Omental fat pad (tissue), 4 donors: ENCODE measurements at places on chromosomes 12 and 14. TPM values are rescaled to one million over a fixed set of nuclear protein-coding genes. Genes with fewer than 3 reads are reported as not detected.

The CAPRIN2 gene
- 19.6 TPM for total RNA-seq

The KCNH3 gene
- total RNA-seq: 0.84 TPM

The KRT75 gene
- total RNA-seq: not detected

The COCH gene
- total RNA-seq: 2.6 TPM

The AJUBA gene
- total RNA-seq: 10.5 TPM

The KCNA1 gene
- total RNA-seq: 0.44 TPM

The CLEC4C gene
- not detected for total RNA-seq

The TMEM119 gene
- total RNA-seq: 7.1 TPM

The KRT78 gene
- total RNA-seq: not detected

The GDF3 gene
- total RNA-seq: not detected

The LPAR5 gene
- 2.2 TPM for total RNA-seq

The SYT1 gene
- 0.72 TPM for total RNA-seq

The CYP46A1 gene
- total RNA-seq: 2.4 TPM
